Activated T-helper 2 cell treated with anti-CD3 and anti-CD28 coated beads, Interferon-gamma antibody, Interleukin-2, Interleukin-4, amounts not matched to agents 10 μg/mL and 5 μg/mL and 100 μg/mL, durations not matched to agents 14 hours and 24 hours and 36 hours (primary cell): ENCODE measurements at places on chromosomes 11 and 22. TPM values are rescaled to one million over a fixed set of nuclear protein-coding genes. Genes with fewer than 3 reads are reported as not detected.

DNA sequence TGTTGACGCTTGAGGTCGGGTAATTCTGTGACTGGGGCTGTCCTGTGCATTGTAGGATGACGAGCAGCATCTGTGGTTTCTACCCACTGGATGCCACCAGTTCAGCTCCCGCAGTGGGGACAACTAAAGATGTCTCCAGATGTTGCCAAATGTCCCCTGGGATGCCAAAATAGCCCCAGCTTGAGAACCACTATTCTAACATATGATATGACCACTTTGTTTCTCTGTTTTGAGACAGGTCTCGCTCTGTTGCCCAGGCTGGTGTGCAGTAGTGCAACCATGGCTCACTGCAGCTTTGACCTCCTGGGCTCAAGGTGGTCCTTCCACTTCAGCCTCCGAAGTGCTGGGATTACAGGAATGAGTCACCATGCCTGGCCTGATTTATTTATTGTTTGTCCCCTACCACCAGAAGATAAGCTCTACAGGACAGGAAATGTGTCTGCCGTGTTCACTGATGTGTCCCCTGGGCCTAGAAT lies 4.4 kb upstream of the MEN1 start:
- DNase-seq: no peak

DNA sequence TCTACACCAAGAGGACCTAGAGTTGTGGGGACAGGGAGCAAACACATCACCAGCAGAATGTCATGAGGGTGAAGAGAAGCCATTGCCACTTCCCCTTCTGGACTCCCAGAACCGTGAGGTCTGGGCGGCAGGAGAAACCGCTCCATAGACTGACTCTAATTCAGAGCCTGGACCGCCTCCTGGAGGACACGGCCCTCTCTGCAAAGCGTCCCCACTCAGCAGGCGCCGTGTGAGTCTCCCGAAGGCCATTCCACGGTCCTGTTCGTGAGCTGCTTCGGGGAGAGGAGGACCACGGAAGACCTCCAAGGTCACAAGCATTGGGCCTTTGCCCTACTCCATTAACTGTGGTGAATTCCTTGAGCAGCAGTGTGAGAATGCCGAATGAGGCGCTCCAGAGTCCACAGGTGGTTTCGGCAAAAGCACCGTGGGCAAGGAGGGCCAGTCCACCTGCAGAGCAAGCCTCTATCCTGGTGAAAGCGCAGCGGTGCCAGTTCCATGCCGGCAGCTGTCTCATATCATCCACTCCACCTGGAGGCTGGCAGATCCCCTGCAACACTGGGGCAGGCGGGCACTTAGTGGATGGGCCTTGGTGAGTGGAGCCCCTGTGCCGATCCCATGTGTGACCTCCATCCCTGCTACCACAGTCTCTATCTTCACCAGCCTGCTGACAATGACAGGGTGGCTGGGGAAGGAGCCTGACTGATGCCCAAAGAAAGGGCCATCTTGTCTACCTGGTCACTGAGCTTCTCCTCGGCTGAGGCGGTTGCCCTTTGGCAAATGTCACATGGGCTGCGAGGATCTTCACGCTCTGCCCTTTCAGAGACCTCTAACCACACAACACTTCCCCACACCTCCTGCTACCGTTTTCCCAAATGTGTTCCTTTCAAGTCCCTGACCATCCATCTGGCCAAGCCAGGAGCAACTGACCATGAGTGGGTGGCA lies 7.5 kb downstream of the C11orf21 start:
- DNase-seq: no peak

POU2AF3 gene
- 0.16 TPM in 1 of 2 replicates, not detected in the other for total RNA-seq

- no peak for DNase-seq
These were observed 963.8 kb upstream of the CNTN5 start for GRCh38 chr11:98056945-98057344.

DNA sequence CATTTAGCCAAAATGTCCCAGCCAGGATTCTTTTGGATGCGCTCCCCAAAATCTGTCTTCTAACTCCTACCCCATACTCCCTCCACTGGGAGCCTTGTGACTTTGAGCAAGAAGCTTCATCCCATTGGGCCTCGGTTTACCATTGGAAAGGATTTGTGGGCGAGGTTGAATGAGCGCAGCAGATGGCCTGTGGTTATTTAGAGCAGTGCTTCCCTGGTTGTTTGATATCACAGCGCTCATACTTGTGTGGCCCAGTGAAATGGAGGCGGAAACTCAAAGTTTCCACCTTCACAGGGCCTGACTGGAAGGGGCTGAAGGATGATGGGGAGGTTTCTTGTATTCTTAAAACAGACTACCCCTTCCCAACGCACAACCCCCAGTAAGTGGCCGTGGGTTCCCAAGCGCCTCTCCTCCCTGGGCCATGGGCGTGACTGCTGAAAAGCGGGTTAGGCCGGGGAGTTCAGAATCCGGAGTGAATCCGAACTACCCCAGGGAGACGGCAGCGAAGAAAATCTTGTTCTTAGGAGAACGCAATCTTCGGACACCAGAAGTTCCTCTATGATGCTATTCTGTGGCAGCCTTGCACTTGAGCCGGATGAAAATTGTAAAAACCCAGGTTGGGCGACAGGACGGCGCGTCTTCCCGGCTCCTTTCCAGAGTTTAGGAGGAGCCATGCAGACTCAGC lies 1.2 kb upstream of the ATF4 start:
- DNase-seq: no peak

OR5P2 gene
- total RNA-seq: not detected in 2 replicates

GLYATL2 gene
- not detected in 2 replicates for total RNA-seq

SSTR3 gene
- total RNA-seq: 0.64 and 0.75 TPM in 2 replicates

- DNase-seq: no peak
These were observed 174.2 kb downstream of the BUD13 start for GRCh38 chr11:116598556-116598955.

DNA sequence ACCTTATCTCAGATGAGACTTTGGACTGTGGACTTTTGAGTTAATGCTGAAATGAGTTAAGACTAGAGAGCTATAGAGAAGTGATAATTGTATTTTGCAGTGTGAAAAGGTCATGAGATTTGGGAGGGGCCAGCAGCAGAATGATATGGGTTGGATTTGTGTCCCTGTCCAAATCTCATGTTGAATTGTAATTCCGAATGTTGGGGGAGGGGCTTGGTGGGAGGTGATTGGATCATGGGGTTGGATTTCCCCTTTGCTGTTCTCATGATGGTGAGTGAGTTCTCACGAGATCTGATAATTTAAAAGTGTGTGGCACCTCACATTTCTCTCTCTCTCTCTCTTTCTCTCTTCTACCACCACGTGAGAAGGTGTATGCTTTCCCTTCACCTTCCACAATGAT lies 777.8 kb upstream of the LUZP2 start:
- no peak for DNase-seq

ASPHD2 gene
- 14.2 and 14.5 TPM in 2 replicates for total RNA-seq

OR8G5 gene
- not detected in 2 replicates for total RNA-seq

DNA sequence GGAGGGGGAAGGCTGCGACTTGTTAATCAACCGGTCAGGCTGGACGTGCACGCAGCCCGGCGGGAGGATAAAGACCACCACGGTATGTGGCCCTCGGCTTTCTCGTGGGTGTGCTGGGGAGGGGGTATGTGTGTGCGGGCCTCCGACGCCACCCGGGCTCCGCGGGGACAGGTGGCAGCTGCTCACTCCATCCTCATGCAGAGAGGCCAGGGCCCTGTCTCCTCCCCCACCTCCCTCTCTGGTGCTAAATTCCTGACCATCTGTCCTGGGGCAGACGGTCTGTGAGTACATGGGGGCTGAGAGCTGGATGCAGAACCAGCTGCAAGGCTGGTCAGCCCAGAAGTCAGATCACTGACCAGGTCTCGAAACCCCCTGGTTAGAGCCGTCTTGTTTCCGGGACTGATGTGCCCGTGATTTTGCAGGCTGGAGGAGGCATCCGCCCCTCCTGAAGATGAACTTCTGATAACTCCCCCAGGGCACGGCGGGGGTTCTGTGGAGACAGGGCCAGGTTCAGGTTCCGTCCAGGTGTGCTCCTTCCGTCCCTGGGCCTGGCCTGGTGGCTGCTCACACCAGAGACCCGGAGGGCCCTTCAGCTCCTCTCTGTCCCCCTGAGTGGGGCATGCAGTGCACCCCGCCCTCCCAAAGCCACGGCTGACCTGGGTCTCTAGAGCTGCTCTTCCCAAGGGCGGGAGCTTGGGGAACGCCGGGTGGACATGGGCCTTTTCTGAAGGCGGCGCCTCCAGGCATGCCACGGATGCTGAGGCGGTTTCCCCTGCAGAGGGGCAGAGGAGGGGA lies 1119.7 kb downstream of the BRD1 start:
- DNase-seq: no peak

DNA sequence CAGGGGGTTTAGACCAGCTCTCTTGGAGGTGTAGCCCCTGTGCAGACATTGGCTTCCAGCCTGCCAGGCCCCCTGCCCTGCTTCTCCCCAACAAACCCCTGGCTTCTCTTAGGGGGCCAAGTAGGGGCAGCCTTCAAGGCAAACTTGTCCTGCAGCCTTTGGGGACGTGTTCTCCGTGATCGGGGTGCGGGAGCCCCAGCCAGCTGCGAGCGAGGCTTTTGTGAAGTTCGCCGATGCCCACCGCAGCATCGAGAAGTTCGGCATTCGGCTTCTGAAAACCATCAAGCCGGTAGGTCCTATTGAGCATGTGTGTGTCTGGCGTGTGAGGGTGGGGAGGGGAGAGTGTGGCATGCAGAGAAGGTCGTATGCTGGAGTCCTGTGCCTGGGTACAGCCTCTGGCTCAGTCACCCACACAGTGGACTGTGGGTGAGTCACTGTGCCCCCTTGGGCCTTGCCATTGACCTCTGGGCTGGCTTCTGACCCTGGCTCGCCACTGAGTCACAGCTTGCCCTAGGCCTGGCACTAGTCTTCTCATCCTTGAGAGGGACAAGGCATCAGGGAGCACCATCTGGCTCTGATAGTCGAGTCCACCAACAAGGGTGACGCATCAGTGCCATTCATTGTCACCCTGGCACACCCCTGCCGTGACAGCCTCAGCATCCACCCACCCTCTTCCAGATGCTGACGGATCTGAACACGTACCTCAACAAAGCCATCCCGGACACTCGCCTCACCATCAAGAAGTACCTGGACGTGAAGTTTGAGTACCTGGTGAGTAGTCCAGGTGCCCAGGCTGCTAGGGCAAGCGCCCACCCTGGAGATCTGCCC lies 11.4 kb downstream of the SLC16A8 start:
- DNase-seq: no peak

DNA sequence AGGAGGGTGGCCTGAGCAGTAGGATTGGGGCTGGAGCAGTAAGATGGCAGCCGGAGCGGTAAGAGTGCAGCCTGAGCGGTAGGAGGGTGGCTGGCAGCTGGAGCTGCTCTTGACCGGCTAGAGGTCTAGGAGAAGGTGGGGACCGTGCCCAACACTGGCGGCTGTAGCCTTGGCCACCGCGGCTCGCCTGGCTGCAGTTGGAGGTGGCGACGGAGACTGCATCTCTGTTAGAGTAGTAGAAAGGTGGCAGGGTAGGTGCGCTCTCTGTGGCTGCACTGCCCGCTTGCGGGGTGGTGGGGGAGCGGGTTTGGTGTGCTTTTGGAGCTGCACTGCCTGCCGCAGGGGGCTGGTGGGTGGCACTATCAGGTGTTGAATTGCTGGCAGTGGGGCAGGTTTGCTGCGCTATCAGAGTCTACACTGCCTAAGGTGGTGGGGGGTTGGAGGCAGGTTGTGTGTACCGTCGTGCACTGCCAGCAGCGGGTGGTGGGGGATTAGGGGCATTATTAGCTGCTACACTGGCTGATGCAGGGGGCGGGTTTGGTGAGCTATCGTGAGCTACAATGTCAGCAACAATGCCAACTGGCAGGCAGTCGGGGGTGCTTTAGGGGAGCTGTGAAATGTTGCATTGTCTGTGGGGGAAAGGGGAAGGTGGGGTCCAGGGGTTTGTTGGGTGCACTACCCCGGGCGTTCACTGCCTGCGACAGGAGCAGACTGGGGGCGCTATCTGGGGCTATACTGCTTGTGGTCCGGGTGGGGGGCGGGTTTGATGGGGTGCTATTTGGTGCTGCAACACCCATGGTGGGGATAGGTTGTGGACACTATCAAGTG lies 4461.3 kb upstream of the OR11H1 start:
- DNase-seq: no peak

DNA sequence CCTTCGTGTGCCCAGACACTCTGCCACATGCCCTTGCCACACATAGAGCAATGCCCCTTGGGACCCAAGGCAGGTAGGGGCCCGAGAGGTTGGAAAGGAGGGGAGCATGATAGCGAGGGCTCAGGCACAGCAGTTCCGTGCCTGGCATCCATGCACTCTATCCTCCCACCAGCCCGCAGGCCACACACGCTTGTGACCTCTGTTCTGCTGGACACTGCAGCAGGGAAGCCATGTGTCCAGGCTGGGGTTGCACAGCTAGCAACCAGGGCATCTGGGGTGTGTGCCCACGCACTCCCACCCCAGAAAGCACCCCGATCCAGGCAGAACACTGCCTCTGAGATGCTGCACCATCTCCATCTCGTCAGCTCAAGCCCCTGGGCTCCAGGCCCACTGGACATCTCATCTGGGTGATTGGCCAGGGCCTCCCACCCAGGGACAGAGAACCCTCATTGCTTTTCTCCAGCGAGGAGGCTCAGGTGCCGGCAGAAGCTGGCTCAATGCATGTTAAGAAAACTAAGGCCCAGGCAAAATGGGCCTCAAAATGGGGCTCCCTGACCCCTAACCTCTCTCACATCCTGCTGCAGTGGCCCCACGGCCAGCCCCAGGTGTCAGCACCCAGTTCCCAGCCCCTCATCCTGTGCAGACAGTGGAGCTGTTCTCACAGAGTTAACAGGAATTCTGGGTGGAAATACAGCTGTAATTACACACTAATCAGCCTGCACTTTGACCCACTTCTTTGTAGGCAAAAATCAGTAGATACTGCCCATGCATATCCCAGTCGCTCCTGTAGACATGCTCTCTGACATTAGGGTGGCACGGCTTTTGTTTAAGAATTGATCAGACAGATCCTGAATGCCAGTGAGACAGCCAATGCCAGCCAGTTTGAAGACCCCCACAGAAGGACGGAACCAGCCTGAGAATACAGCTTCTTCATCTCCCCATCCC lies 173.9 kb upstream of the B3GAT1 start:
- no peak for DNase-seq

KRTAP5-11 gene
- not detected in 2 replicates for total RNA-seq

FZD4 gene
- 0.11 and 0.16 TPM in 2 replicates for total RNA-seq

GRCh38 chr11:8201644-8202365 lies 33.0 kb upstream of the RIC3 start:
- DNase-seq: no peak

INPP5J gene
- total RNA-seq: 0.18 and 0.30 TPM in 2 replicates

TRPM5 gene
- total RNA-seq: not detected in 2 replicates

LRRC56 gene
- 1.3 and 2.2 TPM in 2 replicates for total RNA-seq

DNA sequence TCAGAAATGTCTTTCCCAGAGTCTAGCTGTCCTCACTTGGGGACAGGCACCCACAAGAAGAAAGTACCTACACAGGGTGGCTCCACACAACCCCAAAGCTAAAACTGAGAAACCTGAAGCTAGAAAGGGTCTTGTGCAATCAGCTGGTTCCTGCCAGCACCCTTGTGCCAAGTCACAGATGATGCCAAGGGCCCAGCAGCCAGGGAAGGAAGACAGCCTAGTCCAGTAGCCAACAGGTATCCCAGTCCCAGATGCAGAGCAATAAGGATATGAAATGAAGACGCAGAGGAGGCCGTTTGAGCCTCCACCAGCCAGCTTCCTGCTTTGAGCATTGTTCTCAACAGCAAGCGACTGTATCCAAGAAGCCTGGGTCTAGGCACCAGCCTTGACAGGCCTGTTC lies 6.1 kb downstream of the PLEKHA7 start:
- no peak for DNase-seq

SLC5A1 gene
- not detected in 2 replicates for total RNA-seq

C11orf52 gene
- not detected in 2 replicates for total RNA-seq
